Brain pericyte (primary cell): ENCODE measurements at places on chromosomes 3 and 15.
A peak's percentile ranks its signal among the peaks of the same experiment; 100 is the strongest.

DNA sequence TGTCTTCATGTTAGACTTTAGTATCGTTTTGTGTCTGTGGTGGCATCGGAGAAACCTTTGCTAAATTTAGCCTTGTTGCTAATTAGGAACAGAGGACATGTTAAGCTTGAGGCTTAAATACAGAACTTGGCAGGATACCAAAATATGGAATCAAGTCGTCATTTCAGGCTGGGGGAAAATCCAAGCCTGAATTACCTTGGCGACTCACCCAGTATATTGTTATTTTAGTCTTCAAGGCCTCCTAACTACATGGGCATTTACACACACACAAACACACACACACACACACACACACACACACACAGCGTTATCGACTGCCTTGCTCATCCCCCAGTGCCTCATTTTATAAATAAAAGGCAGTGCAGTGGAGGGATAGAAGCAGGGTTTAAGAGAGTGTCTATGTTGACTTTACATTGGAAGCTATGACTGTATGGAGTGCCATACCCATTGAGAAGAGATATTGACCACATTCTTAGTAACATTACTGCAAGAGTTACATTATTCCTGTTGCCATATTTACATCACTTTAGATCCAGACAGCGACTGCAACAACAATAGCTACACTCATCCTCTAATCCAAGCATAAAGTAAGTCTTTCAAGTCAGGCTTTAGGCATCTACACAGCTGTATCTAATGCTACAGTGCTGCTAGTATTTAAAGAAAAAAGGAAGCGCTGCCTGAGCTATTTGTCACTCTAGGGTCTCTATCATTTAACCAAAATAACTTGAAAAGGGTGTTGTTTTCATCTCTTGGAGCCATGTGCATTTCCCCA is 210.8 kb upstream of the SEMA6D start:
- peak; percentile 33 for DNase-seq

DNA sequence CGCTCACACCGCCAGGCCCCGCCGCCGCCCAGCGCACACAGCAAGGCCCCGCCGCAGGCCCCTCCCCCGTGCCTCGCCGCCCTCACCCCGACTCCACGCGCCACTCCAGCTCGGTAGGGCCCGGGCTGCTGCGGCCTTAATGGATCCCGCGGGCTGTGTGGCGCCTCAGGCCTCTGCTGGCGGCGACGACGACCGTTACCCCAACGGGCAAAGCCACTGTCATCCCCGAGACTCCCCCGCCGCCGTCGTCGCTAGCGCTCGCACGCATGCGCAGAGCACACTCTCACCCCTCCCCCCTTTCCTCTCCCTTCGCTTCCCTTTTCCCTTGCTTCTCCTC is at the start of gene MSL2:
MSL2 (minus strand) TSS at position 272 of the 337 bp plus-strand sequence. CDS start 1,222 bp downstream, outside the sequence.
- DNase-seq: no peak

GRCh38 chr3:178754852-178755510 is 218.7 kb downstream of the KCNMB2 start:
- no peak for DNase-seq

- no peak for DNase-seq
Observed at GRCh38 chr3:20028905-20029331, 11.3 kb upstream of the KAT2B start.

GRCh38 chr3:186217820-186218164 is 108.9 kb upstream of the ETV5 start:
- no peak for DNase-seq

DNA sequence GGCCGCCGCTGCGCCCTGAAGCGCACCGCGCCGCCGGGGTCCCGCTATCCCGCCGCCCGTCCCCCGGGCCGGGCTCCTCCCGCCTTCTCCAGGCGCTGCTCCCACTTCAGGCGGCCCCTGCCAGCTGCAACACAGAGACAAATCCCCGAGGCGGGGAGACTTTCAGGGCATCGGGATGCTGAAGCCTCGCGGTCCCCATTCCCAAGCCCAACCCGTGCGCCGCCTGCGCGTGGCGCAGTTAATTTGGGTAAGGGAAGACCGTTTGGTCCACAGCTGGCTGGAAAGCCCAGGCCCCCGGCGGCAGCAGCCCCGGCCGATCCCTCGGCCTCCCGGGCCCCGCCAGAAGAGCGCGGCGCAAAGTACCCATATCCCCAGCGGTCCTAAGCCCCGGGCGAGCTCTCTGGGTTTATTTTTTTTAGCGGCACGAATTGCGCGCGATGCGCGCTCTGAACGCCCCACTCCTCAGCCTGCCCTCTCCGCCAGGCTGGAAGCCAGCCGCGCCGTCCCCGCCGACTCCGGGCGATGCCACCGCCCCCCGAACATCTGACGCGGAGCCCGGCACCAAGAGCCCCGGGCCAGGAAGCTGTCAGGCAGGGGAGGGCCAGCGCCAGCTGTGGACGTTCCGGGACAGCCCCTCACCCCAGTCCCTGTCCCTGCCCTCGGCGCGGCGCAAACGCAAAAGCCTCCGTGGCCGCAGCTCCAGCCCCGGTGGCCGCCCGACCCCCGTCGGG is 517 bp downstream of the FBN1 start:
- no peak for DNase-seq

DNA sequence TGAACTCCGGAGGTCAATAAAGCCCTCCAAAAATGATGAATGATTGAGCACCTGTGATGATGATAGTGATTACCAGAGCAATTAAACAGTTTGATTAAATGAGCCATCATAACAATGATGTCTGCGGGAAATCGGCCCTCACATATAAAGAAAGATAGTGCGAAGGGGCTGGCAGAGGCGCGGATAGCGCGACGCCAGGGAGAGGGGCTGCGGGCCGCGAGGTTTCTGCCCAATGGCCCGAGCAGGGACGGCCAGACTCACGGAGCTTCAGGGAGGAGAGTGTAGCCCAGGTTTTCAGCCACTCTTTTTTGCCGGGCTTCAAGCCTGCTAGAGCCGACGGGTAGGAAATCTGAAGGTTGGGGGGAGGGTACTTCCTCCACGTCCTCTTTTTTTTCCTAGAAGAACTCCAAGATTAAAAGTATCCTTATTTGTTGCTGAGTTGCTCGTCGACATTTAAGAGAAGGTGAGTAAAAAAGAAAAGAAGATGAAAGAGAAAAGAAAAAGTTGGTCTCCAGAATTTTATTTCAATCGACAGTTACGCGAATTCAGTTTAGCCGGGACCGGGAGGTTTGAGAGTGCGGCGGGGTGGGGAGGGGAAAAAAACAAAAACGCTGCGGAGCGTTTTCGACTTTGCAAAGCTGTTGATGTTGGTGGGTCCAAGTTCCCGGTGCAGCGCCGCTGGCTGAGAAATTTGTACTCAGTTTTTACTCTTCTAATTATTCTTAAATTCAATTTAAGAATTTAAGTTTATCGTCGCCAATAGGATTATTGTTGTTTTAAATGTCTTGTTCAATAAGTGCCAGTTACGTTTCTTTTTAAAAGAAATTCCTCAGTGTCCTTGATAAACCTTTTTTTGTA is 2.2 kb upstream of the MEIS2 start:
- DNase-seq: no peak

DNA sequence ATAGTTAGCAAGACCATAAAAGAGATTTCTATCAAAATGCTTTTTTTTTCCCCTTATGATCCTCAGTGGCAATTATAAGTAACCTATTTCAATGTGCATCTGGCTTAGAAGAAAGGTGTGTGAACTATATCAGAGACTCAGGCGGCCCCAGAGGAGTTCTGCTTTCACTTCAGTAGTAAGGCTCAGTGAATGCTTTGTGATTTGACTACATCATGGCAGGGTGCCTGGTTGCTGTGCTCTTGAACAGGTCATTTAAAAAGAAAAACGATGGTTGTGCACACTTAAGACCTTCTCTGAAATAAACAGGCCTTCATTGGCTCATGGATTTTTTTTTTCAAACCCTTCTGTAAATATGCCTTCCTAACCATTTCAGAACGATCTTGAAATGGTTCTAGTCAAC is 400.4 kb upstream of the RARB start:
- no peak for DNase-seq

- no peak for DNase-seq
Observed at GRCh38 chr15:50418041-50418583, 6.1 kb upstream of the USP8 start.

DNA sequence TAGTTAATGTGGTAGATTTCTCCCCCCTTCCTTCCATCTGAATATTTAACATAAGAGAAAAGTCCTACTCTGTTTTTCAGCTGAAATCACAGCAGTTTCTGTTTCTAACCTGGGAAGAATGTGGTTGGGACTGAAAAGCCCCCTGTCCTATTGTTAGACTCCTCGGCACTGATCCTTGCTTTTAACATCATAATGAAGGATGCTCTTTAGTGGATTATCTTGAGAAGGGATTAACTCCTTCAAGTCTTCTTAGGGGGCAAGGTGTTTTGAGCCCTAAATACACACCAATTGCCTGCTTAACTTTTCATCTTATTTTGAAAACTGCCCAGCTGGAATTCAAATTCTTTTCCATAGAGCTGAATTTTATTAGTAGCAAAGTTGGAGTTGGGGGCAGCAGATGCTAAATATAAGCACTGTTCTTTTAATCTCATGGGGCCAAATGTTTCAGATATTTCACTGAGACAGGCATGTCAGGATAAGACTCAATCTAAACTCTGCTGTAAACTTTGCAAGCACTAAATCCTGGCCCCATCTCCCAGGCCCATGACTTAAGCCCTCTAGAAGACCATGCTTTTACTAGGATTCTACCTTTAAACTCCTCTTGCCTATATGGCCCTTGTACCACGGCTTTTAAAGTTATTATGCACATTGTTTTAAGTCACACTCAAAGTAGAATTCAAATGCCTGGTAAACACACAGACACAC is 243.2 kb upstream of the NR2F2 start:
- DNase-seq: no peak

DNA sequence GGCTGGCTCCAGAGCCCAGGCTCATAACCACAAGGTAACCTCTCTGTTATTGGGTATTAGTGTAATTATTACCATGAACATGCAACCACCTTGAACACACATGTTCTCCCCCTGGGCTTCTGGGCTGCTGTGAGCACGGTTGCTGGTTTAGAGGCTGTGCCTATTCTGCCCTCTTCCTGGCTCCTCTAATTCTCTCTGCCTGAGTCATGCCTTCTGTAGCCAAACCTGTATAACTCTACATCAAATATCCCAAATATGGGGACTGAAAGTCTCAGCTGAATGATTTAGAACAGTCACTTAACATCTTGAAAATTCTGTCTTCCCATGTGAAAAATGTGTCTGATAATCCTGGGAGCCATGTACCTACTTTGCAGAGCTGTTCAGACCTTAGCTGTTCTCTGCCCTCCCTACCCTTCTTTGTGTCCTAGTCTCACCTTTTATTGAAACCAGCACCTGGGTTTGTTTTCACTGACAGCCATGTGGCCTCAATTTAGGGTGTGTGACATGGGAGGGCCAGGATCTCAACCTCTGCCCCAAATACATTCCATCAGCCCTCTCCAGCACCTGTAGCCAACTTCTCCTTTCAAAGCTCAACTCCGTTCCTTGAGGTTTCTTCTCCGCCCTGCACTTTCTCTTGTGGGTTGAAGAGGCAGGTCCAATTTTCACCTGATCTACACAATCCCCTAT is 60.7 kb downstream of the PDZRN3 start:
- DNase-seq: no peak

DNA sequence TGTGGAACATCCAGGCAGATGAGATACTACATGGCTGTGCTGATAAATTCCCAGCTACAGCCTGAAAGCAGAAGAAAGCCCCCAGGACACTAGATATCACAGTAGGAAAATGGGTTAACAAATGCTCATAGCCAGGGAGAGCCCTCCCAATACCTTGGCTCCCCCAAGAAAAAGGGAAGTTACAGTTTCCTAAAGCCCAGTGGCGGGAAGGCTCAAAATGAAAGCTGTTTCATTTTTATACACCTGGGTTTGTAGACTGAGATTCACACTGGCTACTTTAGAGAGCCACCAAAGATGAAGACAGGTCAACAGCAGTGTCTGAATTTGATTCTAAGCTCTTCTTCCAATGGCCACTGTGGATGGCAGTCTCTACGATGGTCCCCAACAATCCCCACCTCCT is 55.0 kb upstream of the TOPAZ1 start:
- DNase-seq: no peak

DNA sequence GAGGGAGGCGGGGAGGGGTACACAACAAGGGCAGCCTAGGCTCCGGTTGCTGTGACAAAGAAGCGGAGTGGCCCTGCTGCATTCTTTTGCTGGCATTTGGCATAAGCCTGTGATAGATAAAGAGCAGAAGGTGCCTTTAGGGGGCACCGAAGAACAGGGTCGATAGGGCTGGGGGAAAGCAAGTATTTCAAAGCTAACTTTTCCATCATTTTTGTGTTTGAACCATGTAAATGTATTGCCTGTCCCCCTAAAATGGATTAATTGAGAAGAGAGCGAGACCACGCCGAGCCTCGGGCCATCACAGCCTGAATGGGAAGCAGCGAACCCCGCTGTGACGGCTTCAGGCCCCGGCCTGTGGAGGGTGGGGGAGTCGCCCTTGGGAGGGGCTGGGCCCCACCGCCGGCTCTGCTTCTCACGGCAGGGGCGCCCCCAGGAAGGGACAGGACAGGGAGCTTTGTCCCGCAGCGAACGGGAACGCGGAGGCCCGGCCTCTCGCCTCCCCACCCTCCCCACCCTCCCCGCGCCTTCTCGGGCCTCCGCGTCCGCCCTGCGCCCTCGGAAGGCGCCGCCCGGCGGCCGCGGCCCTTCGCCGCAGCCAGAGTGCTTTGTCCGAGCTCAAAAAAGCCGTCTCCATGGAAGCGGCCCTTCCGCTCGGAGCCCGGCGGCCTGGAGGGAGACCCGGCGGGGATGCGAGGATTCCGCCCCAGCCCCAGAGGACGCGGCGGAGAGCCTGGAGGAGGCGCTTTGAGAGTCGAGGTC is 32.4 kb upstream of the ALDH1L1 start:
- no peak for DNase-seq

DNA sequence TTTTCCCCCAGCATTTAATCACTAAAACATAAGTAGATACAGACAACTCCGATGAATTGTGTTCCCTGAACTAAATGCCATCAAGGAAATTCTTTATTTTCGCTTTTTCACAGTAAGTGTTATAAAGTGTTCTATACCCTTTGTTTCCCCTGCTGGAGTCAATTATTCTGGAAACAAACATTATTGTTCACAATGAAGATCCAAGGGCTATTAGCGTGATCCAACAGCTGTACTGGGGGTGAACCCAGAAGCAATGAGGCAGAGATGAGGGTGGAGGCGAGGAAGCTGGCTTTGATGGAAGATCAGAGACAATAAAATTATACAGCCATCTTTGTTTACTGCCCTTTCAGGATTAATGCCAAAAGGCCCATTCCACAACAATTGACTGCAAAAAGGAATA is 250.3 kb upstream of the IGF1R start:
- no peak for DNase-seq

DNA sequence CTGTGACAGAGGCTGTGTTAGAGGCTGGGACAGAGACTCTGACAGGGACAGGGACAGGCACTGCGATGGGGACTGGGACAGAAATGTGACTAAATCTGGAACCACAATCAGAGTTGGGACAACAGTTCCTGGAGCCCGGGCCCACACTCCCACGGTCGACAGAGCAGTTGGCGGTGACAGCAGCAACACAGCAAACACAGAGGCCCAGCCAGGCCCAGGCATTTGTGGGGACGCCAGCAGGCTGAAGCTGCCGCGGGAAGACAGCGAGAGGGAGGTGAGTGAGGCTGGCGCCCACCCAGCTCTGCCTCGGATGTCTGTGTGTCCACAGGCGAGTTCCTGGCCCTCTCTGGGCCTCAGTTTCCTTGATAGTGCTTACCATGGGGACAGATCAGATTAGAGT is 9.3 kb upstream of the HCN4 start:
- no peak for DNase-seq
